ENCODE measurements at places on chromosomes 5 and 9. TPM values are rescaled to one million over a fixed set of nuclear protein-coding genes. Genes with fewer than 3 reads are reported as not detected.

FREM1 gene
- total RNA-seq: not detected

C9orf152 gene
- 0.08 TPM for total RNA-seq

TAF11L10 gene
- total RNA-seq: not detected

GFI1B gene
- total RNA-seq: 0.15 TPM

C5orf15 gene
- 66.0 TPM for total RNA-seq

RMND5B gene
- 27.7 TPM for total RNA-seq

MYORG gene
- 4.5 TPM for total RNA-seq

All from A549 treated with DMSO at 1 μM for 4 hours (cell line).